ENCODE measurements at places on chromosomes 1 and 21.
A peak's percentile ranks its signal among the peaks of the same experiment; 100 is the strongest.

DNA sequence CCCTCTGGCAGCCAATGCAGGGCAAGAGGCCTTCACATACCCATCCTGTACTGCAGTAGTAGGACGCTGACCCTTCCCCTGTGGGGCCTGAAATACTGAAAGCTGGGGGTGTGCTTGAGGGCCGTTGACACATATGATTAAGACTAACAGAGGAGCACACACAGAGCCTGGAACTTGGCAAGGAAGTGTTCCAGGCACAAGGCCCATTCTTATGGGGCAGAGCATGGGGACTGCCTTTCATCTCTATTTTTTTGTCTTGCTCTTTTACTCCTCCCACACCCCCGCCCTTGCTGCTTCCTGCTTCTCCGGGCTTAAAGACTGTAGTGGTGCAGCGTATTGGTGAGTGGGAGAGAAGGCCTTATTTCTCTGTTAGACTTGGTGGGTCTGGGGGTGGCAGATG, 137.4 kb downstream of the BACH1 start:
- no peak for DNase-seq

GRCh38 chr21:41817877-41818855, 51.3 kb upstream of the RIPK4 start:
- DNase-seq, result no peak

DNA sequence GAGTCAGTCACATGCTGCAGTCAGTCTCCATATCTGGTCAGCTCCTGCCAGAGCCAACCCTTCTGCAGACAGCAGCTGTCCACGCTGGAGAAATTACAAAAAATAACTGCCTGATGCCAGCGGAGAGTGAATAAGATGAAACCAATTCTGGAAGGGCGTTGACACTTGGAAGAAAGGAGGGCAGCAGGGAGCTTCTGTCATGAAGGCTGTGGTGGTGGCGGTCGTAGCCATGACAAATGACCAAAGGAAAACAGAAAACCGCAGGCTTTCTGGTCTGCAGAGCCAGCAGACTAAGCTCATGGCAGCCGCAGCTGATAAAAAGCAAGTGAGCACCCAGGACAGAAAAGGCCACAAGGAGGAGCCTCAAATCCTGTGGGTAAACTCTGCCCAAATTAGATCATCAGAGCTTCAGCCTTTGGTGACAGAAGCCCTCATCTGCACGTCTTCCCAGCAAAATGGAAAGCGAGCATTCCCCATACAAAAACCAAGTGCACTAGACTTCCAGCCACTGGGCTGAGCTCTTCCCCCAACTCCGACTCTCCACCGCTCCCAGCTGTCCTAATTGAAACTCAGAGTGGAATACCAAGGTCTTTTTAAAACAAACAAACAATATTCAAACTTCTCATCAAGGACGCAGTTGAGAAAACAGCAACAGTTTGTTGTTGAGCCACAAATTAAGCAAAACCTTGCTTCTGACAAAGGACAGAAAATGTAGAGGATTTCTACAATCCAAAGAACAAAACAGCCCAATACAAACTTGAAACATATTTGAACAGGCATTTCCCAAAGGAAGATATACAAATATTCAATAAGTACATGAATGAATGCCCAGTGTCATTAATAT, 28.7 kb downstream of the RSPH1 start:
- peak; percentile 2 for DNase-seq

- DNase-seq, result no peak
These were observed 316 bp downstream of the AP4B1 start for GRCh38 chr1:113904293-113904673.

Measured in fibroblast of skin of right biceps (primary cell).